Activated naive CD4-positive, alpha-beta T cell (primary cell): ENCODE measurements at places on chromosomes 3 and 15.

GRCh38 chr3:186133980-186134379, 25.1 kb upstream of the ETV5 start:
- no peak for DNase-seq

- DNase-seq: no peak
Measured at GRCh38 chr3:130688015-130688688, 58.5 kb downstream of the PIK3R4 start.

DNA sequence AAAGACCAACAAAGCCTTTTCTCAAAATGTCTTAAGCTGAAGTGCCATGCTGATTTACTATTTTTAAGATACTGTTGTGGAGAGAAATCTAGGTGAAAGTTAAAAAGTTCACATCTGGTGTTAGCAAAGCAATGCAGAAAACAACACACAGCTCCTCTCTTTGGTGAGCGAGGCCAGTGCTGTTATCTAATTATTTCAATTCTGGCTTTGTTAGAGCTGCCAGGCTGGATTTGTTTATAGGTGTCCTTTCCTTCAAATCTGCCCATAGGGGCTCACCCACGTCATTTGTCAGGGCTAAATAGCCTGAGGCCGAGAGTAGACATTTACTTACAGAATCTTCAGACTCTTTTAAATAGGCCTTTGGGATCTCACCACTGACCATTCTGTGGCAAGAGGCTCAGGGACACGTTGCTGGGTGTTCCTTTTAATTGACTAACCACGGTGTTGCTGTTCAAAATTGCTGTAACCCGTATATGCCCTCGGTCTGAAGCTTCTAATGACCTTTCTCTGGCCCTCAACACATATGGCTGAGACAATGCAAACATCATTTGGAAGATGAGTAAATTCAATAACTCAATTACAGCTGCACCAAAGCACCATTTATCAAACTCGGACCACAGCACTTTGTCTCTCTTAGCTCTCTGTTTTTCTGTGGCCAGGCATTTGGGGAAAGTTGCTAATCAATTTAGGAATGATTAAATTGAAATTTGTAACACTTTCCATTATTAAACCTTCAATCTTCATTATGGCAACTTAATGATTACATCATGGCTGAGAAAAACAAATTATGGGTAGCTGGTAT, 152.6 kb downstream of the PDZRN3 start:
- DNase-seq: no peak

DNA sequence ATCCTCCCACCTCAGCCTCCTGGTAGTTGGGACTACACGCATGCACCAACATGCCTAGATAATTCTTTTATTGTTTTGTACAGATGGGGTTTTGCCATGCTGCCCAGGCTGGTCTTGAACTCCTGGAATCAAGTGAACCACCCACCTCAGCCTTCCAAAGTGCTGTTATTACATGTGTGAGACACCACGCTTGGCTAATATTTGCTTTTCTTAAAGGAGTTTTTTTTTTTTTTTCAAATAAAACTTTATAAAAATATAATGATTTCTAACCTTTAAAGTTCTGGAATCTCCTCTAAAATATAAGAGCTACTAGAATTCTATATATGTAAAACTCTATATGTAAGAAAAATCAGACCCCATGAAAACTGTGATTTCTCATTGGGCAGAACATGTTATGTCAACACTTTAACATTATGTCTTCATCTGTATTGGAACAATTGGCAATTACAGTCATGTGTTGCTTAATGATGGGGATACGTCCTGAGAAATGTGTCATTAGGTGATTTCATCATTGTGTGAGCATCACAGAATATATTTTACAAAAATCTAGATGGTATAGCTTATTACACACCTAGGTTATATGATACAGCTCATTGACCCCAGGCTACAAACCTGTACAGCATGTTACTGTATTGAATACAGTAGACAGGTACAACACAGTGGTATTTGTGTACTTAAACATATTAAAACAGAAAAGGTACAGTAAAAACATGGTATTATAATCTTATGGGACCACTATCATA, 377.0 kb downstream of the PLCL2 start:
- no peak for DNase-seq
